ENCODE measurements at places on chromosomes 5 and 9.

DNA sequence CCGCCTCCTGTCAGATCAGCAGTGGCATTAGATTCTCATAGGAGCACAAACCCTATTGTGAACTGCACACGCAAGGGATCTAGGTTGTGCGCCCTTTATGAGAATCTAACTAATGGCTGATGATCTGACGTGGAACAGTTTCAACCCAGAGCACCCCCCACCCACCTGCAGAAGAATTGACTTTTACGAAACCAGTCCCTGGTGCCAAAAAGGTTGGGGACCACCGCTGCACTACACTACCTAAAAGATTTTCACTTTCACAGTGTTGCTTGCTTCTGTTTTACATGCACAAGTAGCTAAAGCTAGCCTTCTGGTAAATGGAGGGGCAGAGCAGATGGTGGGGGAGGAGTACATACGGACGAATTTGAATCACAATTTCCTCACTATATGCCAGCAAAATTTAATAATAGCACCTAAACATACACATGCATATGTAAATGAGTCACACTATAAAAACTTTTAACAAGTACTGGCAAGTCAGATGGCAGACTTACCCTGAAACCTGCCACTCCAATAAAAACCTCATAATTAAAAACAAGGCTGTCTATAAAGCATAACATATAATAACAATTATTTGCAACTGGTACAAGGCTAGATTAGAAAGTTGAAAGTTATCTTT lies 24.0 kb upstream of the CDKN2B start:
- no peak for DNase-seq

- DNase-seq, result peak; percentile 31
Observed at GRCh38 chr5:142545650-142546322, 140.1 kb downstream of the FGF1 start.

DNA sequence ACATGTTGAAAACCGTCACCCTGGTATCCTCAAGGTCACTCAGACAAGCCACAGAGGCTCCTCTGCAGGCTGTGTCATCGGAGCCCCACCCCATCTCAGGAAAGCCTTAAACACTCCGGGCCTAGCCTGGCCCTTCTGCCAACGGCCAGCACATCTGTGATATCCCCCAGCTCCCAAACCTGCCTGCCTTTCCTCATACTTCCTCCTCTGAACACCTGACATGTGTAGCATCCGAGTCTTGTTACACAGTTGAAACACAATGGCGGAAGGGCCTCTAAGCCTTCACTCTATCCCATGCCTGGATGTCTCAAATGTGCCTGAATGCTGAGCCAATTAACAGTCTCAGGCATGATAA lies 32.9 kb upstream of the TGFBR1 start:
- DNase-seq, result no peak

GRCh38 chr9:110327716-110328115 lies 9.9 kb downstream of the TXNDC8 start:
- DNase-seq, result no peak

GRCh38 chr5:135229679-135230132 lies 169.3 kb downstream of the MACROH2A1 start:
- no peak for DNase-seq

- DNase-seq, result no peak
Observed at GRCh38 chr5:181171782-181172181, 24.4 kb downstream of the OR2V2 start.
